Stimulated activated CD4-positive, alpha-beta T cell treated with anti-CD3 and anti-CD28 coated beads, Interleukin-4, amount 100 ng/mL, for 24 hours (primary cell): ENCODE measurements at places on chromosomes 2 and 18.

GRCh38 chr2:10473121-10473756 lies 25.1 kb upstream of the ODC1 start:
- no peak for DNase-seq

GRCh38 chr2:192687015-192687414 lies 492.3 kb upstream of the TMEFF2 start:
- no peak for DNase-seq

GRCh38 chr18:52333860-52334259 lies 6.1 kb upstream of the DCC start:
- no peak for DNase-seq

DNA sequence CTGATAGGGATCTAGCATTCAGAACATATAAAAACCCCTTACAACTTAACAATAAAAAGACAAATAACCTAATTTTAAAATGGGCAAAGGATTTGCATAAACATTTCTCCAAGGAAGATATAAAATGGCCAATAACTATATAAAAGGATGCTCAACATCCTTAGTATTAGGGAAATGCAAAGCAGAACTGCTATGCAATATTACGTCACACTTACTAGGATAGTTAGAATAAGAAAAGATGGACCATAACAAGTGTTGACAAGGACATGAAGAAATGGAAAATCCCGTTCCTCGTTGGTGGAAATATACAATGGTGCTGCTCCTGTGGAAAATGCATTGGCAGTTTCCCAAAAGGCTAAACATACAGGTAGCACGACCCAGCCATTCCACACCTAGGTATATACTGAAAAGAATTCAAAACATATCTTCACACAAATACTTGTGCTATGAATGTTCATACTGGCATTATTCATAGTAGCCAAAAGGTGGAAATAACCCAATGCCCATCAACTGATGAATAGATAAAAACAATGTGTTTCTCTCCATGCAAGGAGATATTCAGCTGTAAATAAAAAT lies 48.2 kb upstream of the REV1 start:
- DNase-seq = no peak

DNA sequence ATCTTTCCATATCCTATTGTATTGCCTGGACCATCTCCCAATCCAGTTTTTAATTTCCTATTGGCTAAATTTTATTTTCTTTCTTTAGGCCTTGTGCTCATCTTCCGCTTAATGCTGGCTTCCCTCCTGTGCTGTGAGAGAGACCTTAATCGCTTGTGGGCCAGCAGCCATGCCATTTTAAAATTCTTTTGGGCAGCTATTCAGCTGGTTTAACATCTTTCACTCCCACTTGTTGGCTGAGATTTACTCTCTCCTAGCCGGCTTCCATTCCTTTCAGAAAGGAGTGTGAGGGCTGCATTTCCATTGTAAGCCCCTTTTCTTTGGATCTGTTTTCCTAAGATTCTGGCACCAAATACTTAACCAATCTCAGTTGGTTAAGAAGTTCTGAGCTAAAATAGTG lies 140.9 kb upstream of the RASGRP3 start:
- DNase-seq = no peak

DNA sequence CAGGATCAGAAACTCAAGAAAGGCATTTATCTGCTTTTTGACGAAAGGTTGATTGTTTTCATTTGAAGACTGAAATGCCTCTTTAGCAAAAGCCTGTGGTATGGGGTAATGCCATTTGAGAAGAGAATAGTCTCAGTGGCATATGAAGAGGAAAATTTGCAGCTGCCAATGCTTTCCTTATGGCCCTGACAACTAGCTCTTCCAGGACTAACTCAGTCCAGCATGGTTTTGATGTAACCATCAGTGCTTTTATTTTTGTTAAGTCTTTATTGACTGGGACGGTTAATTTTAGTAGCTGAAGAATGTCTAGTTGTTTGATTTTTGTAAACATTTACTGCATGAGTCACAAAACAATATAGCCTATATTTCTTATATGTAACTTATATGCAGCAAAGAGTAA lies 158.4 kb downstream of the LNPK start:
- DNase-seq = no peak

DNA sequence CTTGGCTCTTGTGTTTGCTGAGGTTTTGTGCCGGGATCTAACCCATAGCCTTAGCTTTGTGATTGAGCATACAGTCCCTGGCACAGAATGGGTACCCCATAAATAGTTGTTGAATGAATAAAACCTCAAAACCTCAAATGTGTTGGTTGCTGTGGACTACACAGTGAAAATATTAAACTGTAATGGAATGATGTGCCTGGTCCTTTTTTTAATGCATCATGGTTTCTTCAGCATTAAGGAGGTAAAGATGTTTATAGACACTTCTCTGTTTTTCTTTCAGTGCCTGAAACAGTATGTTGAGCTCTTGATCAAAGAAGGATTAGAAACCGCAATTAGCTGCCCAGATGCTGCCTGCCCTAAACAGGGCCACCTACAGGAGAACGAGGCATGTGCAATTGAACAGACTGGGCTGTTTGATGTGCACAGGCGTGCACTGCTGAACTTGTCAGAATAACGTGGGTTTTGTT lies 97.0 kb downstream of the RNF144A start:
- DNase-seq = peak; percentile 20

GRCh38 chr18:57923611-57924010 lies 120.4 kb upstream of the NEDD4L start:
- DNase-seq = no peak

GRCh38 chr2:160156665-160157064 lies 43.4 kb downstream of the ITGB6 start:
- DNase-seq = no peak

- DNase-seq = no peak
Measured at GRCh38 chr2:47003641-47004427, 88.2 kb upstream of the MCFD2 start.

GRCh38 chr2:189236066-189236465 lies 56.5 kb upstream of the COL5A2 start:
- no peak for DNase-seq

DNA sequence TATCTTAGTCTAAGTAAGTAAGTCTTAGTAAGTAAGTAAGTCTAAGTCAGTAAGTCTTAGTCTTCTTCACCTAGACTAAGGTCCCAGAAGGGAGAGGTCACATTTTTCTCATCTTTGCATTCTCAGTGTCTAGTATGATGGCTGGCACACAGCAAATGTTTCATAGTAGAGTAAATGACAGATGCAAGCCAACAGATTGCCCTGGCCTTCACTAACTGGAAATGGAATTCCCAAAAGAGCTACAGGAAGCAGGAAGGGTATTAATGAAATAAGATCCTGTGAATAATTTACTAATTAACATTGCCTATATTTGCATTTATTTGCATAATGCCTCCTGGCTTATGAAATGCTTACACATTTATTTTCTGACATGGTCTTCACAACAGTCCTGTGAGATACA lies 221.6 kb downstream of the RAD51AP2 start:
- DNase-seq = no peak

GRCh38 chr2:174836377-174836994 lies 72.2 kb upstream of the CHRNA1 start:
- no peak for DNase-seq

DNA sequence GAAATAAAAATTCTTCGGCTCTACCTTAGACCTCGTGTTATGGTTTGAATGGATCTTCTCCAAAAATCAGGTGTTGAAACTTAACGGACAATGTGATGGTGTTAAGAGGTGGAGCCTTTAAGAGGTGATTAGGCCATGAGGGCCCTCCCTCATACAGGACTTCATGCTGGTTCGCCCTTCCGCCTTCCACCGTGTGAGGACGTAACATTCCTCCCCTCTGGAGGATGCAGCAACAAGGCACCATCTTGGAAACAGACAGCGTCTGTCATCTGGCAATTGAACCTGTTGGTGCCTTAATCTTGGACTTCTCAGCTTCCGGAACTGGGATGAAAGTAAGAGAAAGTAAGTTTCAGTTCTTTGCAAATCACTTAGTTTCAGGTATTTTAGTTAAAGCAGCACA lies 126.3 kb upstream of the SPRED2 start:
- DNase-seq = no peak

GRCh38 chr18:23062011-23062410 lies 73.3 kb upstream of the CABLES1 start:
- no peak for DNase-seq

GRCh38 chr2:237639052-237639835 lies 11.9 kb downstream of the LRRFIP1 start:
- no peak for DNase-seq

- DNase-seq = no peak
Measured at GRCh38 chr2:205769495-205769850, 87.2 kb downstream of the NRP2 start.

DNA sequence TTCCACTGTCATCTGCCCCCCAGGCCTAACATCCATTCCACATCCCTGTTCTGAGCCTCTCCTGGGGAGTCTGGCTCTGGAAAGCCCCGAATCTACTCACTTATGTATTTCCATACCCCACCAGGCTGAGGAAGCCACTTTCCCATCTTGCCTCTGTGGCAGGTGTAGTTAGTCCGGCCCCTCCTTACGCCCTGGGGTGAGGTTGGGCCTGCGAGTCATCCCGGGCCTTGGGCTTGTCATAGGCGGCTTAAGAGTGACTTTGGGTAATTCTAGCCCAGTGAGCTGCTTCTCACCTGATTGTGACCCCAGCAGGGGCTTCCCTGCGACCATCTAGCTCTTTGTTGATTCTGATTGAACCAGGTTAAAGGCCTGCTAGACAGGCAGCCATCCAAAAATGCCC lies 21.1 kb downstream of the PCARE start:
- DNase-seq = no peak

GRCh38 chr2:206457188-206457634 lies 13.9 kb downstream of the ADAM23 start:
- DNase-seq = no peak

DNA sequence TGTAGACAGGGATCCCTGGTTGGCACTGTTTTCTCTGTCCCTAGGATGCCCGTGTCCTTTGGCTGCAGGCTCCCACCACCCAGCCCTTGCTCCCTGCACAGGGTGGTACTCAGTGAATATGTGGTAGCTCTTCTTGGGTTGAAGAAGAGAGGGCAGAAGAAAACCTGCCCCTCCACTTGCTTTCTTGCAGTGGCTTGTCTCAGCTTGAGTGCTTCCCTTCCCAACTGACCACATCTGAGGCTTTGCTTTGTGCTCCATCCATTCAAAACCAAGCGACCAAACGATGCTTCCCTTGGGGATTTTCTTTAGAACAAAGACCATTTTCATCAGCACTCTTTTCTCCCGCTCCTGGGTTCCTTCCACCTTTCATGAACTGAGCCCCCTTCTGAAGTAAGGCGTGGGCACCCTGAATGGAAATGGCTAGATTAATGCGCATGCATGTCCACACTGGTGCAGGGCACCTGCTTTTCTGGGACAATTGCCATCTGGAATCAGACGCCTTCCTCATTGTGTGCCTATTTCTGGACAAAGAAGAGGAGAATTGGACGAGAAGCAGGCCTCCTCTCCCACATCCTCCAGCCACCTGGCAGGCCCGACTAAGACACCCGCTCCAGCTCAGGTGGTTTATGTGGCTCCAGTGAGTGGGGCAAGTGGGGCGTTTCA lies 59.1 kb downstream of the ARL4C start:
- no peak for DNase-seq

GRCh38 chr2:237181844-237182243 lies 96.2 kb downstream of the COPS8 start:
- no peak for DNase-seq

GRCh38 chr2:66929632-66930338 lies 467.3 kb upstream of the ETAA1 start:
- no peak for DNase-seq

- no peak for DNase-seq
Measured at GRCh38 chr2:175855794-175856453, 146.1 kb downstream of the LNPK start.

DNA sequence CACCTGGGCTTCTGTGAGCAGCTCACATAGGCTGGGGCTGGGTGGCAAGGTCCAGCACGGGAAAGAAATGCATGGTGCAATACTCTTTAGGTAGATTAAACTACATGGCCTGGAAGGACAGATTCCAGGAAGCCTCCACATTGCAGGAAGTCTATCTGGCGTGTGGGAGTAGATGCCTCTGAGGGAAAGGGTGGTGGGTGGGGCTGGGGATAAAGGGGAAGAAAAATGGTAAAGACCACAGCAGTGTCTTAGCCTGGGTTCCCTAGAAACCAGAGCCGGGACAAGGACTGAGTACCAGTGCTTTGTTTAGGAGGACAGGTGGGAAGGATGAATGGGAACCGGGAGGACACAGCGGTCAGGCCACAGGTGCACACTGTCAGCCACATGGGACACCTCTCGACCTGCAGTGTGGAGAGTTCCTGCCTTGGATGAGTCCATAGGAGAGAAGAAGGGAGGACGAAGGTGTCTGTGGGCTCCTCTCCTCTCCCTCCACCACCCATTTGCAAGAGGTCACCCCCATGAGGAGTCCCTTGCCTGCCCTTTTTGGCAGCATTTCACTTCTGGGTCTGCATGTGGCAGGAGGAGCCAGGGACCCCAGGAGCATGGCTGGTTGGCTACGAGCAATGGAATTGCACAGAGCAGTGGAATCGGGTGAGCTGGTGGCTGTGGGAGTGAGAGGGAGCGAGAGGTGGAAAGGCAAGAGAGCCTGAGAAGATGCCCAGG lies 91.5 kb upstream of the HS6ST1 start:
- no peak for DNase-seq

- DNase-seq = no peak
Measured at GRCh38 chr2:172087780-172088244, 2.5 kb downstream of the DLX1 start.

DNA sequence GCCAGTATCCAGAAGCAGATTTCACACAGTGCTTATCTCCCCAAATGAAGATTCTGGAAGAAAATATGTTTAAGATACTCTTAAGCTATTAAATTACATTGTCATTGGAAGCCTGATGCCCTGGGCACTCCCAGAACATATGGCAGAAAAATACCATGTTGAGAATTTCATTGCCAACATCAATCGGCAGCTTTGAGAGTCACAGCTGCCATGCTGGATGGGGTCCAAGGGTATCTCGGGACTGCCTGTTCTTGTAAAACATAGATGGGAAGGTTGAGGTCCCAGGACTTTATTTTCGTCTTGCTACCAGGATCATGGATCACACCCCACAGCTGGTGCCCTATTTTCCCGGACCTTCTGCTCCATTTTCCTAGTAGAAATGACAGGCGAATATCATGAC lies 632.5 kb downstream of the SUCLG1 start:
- no peak for DNase-seq

DNA sequence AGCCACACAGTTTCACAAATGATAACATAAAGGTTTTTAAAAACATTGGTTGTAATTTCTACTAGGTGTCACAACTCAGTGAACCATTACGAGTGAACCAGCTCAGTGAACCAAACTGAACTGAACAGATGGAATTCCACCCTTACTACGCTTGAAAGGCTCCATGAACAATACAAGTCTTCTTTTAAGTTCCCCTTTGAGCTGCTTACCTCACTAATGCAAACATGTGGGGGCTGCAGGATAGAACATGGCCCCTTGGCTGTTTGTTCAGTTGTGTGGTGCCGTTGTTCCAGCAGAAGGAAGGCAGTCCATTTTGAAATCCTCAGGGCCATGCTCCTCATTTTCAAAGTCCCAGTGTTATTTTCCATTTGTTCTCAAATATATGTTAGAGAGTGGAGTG lies 30.7 kb upstream of the KLHL14 start:
- no peak for DNase-seq

GRCh38 chr2:214569419-214570035 lies 158.7 kb downstream of the VWC2L start:
- DNase-seq = no peak
